ENCODE measurements at places on chromosomes 11 and 22.

- DNase-seq, result no peak
Observed at GRCh38 chr11:8040921-8041285, 40.1 kb upstream of the TUB start.

DNA sequence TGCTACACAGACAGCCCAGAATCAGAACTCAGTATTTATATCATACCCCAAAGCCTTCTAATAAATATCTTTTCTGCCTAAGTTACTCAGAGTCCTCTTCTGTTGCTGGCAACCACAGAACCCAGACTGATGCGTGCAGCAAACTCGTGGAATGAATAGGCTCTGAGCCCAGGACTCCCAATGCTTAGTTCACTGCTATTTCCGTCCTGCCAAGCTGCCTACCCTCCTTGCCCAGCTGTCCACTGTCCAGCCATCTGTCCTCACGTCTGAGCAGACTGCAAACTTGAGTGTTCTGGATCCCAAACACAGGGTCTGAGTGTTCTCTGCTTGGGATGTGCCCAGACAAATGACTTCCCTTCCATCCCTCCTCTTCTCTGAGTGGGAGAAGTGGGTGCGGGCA, 19.4 kb downstream of the PTPN5 start:
- DNase-seq, result no peak

- no peak for DNase-seq
Observed at GRCh38 chr11:41394521-41395195, 64.8 kb downstream of the LRRC4C start.

DNA sequence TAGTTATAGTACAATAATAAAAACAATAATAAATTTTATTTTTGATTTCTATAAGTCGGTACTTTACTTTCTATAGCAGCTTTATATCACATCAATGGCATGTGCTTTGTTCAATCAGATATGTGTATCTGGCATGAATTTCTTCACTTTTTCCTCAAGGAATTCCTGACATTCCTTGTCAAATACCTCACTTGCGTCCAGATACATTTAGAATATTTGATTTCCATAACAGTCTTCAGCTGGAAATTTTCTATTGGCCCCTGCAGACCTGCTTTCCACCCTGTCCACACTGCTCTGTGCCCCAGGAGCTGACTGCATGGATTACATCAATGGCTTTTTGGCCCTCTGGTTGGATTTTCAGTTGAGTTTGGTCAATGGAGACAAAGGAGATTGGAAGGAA, 93.2 kb downstream of the FAR1 start:
- DNase-seq, result no peak

DNA sequence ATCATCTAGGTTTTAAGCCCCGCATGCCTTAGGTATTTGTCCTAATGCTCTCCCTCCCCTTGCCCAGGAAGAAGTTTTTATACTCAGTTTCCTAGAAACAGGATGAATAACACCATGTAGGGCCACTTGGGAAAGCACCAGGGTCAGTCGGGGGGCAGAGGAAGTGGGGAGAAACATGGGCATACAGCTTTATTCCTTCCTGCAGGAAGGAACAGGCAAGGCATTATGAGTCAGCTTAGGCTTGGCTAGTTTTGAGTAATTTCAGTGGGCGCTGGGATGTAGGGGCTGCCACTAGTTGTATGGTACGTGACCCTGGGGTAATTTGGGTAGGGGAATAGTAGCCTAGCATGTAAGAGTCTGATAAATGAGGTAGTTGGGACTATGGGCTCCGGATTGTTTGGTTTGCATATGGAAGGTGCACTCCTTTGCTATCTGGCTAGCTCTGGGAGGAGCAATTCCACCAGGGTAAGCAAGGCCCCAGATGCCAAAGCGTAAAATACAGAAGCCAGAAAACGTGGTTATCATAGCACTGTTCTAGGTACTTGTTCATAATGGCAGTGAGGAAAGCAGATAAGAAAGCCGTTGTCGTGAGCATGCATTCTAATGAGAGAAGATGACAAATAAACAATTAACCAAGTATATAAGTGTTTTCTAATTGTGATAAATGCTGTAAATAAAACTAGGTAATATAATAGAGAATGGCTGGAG, 24.8 kb downstream of the ACER3 start:
- no peak for DNase-seq

DNA sequence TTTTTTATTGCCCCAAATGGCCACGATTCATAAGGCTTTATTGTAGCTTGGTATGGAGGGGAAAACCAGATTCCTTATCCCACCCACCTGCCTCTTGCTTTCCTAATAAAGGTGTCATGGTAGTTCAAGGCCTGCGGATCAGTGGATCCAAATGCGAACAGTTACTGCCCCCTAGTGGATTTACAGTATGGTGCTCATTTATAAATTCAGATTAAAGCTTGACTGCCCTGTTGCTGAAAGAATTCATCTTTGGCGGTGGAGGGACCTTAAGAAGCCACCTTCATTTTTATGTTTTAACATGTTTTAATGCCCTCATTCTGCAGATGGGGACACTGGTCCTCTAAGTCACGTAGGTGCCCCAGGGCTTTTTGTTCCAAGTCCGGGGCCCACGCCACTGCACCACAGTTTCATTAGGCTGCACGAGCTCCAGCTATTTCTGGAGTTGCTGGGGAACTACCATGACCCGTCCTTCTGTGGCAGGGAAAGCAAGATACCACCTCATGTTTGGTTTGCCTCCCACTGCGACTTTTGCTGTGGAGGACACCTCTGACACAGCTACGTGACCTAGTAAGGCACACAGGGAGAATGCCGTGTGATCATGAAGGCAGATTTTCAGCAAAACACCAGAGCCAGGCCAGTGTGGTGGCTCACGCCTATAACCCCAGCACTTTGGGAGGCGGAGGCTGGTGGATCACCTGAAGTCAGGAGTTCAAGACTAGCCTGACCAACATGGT, 15.6 kb upstream of the INCENP start:
- DNase-seq, result peak; percentile 55

- peak; percentile 25 for DNase-seq
Observed at GRCh38 chr22:48244388-48245195, 1482.1 kb downstream of the TBC1D22A start.

- DNase-seq, result no peak
Observed at GRCh38 chr11:68816917-68817419, 24.7 kb downstream of the CPT1A start.

- DNase-seq, result peak; percentile 82
Observed at GRCh38 chr11:77046060-77046501, 11.9 kb downstream of the B3GNT6 start.

- no peak for DNase-seq
Observed at GRCh38 chr11:22860241-22860640, at the start of gene CCDC179. Gene CCDC179 (minus strand): TSS chr11:22860474. CDS start chr11:22860421, 53 bp downstream.

- DNase-seq, result no peak
Observed at GRCh38 chr22:39877079-39877845, 16.3 kb downstream of the ENTHD1 start.

- no peak for DNase-seq
Observed at GRCh38 chr11:111367411-111368284, 11.4 kb downstream of the POU2AF1 start.

DNA sequence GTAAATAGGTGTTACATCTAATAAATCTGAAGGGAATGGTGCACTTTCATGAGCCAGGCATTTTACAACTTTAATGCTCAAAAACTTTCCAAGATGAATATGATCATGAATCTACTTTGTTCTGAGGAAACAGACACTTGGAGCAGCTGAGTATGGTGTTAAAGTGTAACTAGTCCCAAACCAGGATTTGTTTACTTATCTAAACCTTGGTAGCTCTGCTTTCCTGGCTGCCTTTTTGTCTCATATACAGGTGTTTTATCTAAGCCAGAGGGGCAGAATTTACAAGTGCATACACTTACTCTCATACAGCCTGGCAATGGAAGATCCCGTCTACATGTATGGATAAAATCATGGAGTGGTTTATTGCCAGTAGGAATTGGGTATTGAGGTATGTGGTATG, 171.5 kb downstream of the FAT3 start:
- DNase-seq, result no peak

GRCh38 chr22:40517631-40518030, 118.9 kb downstream of the MRTFA start:
- DNase-seq, result no peak
